CD8-positive, alpha-beta memory T cell (primary cell): ENCODE measurements at places on chromosomes 3 and 15. TPM values are rescaled to one million over a fixed set of nuclear protein-coding genes. Genes with fewer than 3 reads are reported as not detected.

DNA sequence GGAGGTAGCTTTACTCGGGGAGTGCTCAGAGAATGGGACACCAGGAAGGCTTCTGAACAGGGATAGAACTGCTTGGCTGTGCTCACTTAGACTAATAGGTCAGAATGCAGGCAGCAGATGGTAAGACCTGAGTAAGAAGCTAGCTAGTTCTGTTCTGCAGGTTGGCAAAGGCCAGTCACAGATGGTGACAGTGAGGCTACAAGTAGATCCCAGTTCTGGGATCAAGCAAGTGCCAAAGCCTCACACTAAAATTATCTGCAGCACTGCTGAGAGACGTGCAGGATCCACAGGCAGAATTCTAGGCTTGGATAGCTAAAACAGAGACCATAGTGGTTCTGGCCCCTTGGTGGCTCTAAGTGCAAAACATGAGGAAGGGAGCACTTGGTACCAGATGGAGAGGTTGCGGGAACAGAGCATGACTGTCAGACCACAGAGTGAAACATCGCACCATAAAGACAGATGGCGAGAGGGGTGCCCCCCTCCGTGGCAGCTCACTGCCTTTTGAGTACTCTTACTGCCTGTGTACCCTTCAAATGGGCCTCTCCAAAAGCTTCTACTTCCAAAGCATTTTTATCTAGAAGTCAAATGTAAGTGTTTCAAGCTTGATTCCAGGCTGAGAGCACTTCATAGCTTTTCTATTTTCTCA is 3.6 kb upstream of the GLCE start:
- DNase-seq: no peak
- no peak overlapping the region for H3K4me3 ChIP-seq
- H3K27ac ChIP-seq: no peak overlapping the region
- peaks cover 5% of the 10 kb centered on the region for H3K4me1 ChIP-seq
- H3K27me3 ChIP-seq: no peaks in the 10 kb centered on the region

Gene SHF
- 29.5 TPM for total RNA-seq

GRCh38 chr3:33032938-33033337 is 64.0 kb downstream of the GLB1 start:
- H3K36me3 ChIP-seq: peaks cover 7% of the 10 kb centered on the region
- DNase-seq: no peak
- no peak overlapping the region for H3K27ac ChIP-seq

Gene CLDN16
- total RNA-seq: not detected

- no peaks in the 10 kb centered on the region for H3K36me3 ChIP-seq
- no peak for DNase-seq
- H3K4me3 ChIP-seq: no peak overlapping the region
- H3K27me3 ChIP-seq: no peaks in the 10 kb centered on the region
- no peak overlapping the region for H3K27ac ChIP-seq
Observed at GRCh38 chr3:105938101-105938500, 69.3 kb upstream of the CBLB start.
